ENCODE measurements at places on chromosomes 3 and 15.
A peak's percentile ranks its signal among the peaks of the same experiment; 100 is the strongest.

DNA sequence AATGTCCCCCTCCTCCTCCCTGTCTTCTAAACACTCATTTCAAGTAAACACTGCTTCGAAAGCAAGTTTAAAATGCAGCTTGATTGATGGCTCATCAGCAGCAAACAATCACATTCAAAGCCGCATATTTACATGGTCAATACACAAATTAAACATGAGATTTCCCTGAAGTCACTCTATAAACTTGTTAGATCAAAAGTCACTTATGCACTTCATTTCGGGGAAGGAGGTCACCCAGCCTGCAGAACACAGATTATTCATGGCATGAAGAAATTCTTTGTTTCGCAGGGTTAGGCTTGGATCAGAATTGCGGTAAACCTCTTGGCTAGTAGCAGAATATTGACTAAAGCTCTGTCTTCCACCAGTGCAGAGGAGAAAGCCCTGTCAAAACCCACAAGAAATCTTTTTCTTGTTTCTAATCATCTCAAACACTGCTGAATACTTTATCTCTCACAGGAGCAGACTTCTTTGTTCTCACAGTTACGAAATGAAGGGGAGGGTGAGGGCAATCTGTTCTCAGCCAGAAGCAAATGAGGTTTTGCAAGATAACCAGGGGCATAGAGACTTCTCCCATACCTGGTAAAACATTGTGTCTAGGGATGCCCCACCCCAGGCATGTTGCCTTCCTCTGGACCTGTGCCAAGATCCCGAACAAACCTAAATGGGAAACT lies 133.3 kb upstream of the CHL1 start:
- DNase-seq = no peak

DNA sequence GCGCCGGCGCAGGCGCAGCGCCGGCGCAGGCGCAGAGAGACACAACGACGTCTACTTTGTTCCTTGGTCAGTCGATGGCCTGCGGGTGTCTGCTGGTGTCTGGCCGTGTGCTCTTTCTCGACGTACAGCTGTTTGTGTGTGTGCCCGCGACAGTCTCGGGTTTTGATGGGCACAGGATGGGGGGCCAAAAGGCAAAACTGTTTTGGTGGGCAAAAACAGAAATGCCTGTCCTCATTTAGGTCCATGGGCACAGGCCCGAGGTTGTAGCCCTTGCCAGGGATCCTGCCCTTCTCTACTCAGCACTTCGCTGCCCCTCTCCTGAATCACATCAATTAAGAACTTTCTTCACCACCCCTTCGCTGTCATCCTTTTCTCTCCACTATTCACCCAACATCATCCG lies 184.8 kb upstream of the CHL1 start:
- DNase-seq = no peak

- no peak for DNase-seq
Observed at GRCh38 chr3:183638101-183638852, 2.9 kb downstream of the KLHL24 start.

DNA sequence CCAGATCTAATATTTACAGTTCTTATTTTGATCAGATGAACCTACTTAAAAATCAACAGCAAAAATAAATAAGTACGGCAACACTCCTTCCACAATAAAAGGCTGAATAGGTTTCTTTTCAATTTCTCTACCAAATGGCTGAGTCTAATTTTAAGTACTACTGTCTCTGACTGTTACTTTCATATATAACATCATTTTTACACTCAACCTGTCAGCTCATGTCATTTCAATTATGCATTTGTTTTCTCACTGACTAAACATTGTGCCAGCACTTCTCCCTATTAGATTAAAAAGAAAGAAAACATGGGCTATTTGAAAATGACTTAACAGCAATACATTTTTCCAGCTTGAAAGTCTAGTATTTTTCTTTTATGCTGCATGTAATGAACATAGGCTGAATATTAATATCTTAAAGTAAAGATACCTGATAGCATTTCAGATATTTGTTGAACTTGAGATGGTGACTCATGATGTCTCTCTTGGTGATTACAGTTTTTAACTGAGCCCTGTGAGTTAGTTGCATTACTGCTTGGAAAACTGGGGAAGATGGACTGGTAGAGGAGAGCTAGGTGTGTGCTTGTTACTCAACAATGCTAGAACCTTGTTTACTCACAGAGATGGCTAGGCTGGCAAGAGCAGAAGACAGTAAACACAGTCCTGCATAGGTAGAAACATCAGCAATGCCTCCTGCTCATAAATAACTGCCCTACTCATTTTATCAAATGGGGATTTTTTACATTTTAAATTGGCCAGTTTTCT lies 73.9 kb downstream of the PEX5L start:
- no peak for DNase-seq

GRCh38 chr3:40911928-40912327 lies 287.4 kb upstream of the CTNNB1 start:
- DNase-seq = no peak

GRCh38 chr15:77168141-77168540 lies 97.2 kb upstream of the TSPAN3 start:
- DNase-seq = no peak

DNA sequence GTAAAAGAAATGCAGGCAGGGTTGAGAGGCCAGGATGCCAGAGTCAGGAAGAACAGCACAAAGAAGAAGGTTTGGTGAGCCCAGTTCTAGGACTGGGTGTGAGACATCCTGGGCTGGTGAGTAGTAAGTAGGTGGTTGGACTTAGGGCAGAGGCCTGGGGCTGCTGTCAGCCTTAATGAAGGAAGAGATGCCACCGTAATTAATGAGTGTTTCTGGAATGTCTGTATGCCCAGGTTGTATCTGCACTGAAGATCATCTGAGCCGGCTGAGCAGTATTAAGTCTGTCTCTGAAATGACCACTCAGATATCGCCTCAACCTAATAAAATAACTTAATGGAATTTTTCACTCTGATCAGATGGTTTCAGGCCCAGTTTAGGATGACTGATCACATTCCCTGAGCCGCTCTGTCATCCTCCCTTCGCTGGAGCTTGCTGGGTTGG lies 532.9 kb upstream of the IL12A start:
- no peak for DNase-seq

- DNase-seq = no peak
Observed at GRCh38 chr3:183560607-183561006, 5.1 kb upstream of the KLHL6 start.

DNA sequence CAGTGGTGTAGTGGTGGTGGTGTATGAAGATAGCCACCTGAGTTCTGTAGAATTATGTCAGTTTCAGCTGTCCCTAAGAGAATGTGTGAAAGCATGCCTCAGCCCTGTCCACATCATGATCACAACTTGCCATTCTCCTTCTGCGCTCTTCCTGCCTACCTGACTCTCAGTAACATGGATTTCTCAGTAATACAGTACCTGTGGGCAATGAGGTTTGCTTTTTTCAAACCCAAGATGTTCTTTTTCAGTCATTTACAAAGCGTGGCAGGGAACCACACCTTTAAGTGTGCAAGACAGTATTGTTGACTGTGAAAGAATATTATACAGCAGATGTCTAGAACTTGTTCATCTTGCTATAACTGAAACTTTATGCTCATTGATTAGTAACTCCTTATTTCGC lies 38.9 kb downstream of the PSMD6 start:
- no peak for DNase-seq

- DNase-seq = no peak
Observed at GRCh38 chr3:46553154-46553553, 12.9 kb downstream of the LRRC2 start.

- DNase-seq = peak; percentile 61
Observed at GRCh38 chr15:75232826-75233503, 25.2 kb upstream of the GOLGA6C start.

GRCh38 chr3:149437710-149438109 lies 36.8 kb upstream of the TM4SF4 start:
- no peak for DNase-seq

DNA sequence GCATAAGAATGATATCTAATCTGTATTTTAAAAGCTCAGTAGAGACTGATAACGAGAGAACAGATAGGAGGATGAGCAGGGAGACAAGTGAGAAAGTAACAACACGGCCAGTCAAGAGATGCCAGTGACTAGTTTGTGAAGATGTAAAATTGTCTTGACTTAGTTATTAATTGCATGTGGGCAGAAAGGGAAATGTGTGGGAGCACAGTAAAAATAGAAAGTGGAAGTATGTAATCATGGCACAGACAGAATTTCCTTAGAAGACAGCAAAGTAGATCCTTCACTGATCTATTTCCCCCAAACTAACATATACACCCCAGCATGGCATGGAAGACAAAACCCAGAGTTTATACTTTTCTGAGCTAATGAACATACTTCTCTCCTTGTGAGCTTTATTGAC lies 344.5 kb downstream of the FGF12 start:
- no peak for DNase-seq

GRCh38 chr3:172848910-172849309 lies 98.4 kb downstream of the ECT2 start:
- no peak for DNase-seq

Measured in chondrocyte (in vitro differentiated cells).